ENCODE measurements at places on chromosomes 12 and 14.

GRCh38 chr14:49516286-49516685 lies 69.9 kb downstream of the RPS29 start:
- no peak for DNase-seq

DNA sequence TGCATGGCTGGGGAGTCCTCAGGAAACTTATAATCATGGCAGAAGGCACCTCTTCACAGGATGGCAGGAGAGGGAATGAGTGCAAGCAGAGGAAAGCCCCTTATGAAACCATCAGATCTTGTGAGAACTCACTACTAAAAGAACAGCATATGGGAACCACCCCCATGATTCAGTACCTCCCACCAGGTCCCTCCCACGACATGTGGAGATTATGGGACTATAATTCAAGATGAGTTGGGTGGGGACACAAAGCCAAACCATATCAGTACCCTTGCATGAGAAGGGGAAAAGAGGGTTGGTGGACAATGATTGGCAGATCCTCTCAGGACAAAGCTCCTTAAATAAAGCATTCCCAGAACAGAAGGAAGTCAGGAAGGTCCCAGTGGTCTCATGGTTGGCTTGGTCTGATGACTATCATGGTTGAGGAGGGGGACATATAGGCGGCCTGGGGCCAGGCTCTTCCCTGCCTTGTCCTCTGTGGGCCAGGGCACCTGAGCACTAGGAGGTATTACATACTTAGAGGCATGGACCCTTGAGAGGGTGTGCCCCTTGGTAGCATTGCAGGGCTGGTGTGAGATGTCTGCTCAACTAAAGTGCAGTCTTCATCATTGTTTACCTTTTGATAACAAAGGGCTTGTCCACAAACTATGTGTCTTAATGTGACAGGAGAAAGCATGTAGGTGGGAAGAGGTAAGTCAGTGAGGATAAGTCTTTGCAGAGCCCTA lies 22.2 kb downstream of the HSD17B6 start:
- no peak for DNase-seq

- no peak for DNase-seq
These were observed 1178.0 kb downstream of the VRK1 start for GRCh38 chr14:97975216-97975615.

DNA sequence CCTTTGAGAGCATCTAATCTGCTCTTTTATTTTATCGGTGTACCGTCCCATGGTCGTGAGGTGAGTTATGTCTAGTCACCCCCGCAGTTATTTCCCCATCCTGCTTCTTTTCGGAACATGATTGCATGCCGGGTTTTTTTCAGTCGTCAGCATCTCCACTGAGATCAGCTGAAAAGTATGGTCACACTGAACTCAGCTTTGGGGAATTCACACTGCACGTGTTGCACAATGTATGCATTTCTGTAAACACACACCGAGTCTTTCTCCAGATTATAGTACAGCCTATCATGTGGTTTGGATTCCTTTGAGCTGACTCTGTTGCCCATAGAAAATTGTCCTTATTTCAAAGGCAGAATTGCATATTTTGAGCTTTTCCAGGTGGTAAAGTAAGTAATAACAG lies 24.6 kb downstream of the PLXNC1 start:
- DNase-seq, result peak; percentile 98

DNA sequence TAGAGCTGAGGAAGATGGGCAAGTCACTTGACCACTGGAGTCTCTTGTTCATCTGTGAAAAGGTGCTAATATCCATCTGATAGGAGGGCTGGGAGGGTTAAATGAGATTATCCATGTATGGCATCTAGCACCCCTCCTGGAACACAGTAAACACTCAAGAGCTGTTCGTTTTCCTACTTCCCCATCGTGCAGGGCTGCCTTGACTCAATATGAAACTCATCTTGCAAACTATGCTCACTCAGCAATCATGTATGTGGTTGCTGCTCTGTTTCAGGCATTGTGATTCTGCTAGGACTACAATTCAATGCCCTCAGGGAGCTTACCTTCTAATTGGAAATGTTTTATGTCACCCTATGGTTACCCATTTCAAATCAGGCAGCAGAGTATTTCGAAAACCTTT lies 395.6 kb downstream of the BCAT1 start:
- no peak for DNase-seq

DNA sequence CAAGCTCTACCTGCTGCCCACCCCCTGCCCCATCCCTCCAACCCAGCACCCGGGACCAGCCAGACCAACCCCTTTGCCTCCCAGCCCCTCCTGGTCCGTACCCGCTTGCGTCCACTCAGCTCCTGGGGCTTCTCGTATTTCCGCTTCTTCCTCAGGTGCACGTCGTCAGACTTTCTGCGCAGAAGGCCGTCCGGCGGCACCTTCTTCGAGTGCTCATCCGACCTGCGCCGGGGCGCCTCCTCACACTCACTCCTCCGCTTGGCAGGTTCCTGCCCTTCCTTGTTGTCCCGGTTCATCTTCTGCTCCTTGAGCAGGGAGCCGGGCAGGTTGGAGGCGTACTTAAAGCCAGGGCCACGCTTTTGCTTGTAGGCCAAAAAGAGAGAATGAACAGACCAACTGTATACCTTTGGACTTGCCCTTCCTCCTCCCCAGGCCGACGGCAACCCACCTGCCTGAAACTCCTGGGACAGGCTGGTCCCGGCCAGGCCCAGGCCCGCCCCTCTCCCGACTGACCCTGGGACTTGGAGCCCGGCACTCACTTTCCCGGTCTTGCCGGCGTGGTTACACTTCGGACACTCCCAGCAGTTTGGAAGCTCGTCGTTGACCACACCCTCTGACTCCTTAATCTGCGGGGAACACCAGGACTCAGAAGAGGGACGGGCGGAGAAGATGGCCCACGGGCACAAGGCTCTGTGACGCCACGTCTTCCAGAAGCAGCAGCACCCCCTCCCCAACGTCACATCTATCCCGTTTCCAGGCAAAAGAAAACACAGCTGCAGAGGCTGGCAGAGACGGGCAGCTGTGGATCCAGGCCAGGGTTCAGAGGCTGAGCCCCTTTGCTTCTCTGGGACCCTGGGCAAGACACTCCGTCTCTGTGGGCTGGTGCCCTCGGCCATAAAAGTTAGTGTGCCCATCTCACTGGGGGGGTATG lies 44.3 kb downstream of the RNF34 start:
- DNase-seq, result no peak

DNA sequence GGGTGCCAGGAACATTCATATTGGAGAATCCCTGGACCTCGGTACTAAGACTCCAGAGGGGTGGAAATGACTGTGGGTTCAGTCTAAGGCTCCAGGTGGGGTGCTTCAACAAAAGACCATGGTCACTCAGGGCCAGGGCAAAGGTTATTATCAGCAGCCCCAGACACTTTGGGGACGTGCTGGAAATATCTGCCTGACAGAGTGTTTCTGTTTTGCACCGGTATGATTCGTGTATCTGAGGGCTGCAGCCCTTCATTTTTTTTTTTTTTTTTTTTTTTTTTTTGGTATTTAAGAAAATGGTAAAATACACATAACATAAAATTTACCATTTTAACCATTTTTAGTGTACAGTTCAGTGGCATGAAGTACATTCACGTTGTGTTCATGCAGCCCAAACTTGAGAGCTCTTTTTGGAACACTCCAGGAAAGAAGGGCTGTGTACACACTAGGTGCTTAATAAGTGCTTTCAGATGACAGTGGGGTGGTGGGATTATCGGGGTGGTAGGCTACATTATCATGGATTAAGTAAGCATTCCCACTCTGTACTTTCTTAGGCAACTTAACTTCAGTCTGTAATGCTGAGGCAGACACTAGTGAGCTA lies 120.3 kb downstream of the CHST11 start:
- DNase-seq, result no peak

DNA sequence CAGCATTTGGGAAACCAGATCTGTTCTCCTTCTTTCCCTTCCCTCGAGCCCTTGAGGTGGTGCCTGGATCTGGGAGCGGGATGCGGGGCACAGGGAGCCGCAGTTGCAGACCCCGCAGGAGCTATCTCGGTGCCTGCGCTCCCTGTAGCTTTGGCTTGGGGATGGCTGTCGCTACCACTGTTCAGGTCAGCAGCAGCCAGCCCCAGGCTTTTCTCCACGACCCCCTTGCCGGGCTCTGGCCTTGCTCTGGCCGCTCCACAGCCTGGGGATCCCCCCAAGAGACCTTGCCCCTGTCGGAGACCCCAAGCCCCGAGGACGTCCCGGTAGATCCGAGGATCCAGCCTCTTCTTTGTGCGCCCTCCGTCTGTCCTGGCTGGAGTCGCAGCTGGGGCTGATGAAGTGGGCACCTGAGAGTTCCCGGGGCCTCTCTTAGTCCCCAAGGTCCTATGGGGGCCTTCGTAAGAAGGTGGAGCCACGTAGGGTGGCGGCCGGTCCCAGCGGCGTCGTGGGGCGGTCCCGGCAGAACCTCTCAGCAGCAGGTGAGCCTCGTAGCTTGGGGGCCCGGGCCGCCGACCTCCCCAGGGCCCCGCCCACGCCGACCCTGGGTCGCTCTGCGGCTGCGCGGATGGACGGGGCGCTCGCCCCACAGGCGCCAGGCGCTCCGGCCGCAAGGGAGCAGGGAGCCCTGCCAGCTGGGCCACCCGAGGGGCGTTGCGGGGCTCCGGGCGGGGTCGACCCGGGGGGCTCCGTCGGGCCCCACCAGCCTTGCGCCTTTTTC lies 1.3 kb downstream of the DDN start:
- no peak for DNase-seq

- DNase-seq, result no peak
These were observed 170.0 kb downstream of the PLCZ1 start for GRCh38 chr12:18567787-18568186.

- DNase-seq, result no peak
These were observed 1.3 kb upstream of the KRT8 start for GRCh38 chr12:52906191-52906601.

GRCh38 chr14:95237121-95237957 lies 80.0 kb upstream of the DICER1 start:
- DNase-seq, result no peak

- DNase-seq, result no peak
These were observed 213.1 kb downstream of the CHST11 start for GRCh38 chr12:104669851-104670337.

- no peak for DNase-seq
These were observed 16.6 kb downstream of the SYNDIG1L start for GRCh38 chr14:74409441-74409840.

- peak; percentile 62 for DNase-seq
These were observed 594 bp downstream of the KRAS start for GRCh38 chr12:25249931-25250738.

GRCh38 chr14:79724934-79725717 lies 486.2 kb downstream of the DIO2 start:
- no peak for DNase-seq

- peak; percentile 19 for DNase-seq
These were observed 2.6 kb upstream of the PPP1R1A start for GRCh38 chr12:54590978-54591591.

GRCh38 chr12:6080149-6081045 lies 44.1 kb downstream of the VWF start:
- no peak for DNase-seq

DNA sequence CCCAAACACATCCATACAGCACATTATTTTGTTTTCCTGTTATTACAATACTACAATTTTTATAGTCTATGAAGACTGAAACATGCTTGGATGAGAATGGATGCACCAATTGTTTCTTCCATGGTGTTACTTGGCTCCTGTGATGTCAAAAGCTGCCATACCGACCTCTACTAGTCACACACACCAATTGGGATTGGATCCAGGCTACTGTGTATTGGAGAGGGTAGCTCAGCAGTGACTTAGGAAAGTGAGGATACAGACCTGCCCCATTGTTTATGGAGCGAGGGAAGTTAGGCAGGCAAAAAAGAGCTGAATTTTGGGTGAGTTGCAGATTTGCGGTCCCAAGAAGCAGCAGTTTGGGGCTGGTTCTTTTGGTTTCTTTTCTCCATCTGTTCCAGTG lies 30.8 kb upstream of the AKAP6 start:
- DNase-seq, result no peak

GRCh38 chr14:28744126-28744525 lies 22.5 kb upstream of the FOXG1 start:
- DNase-seq, result no peak

GRCh38 chr12:52434760-52435530 lies 774 bp upstream of the KRT75 start:
- DNase-seq, result no peak

GRCh38 chr12:111111681-111112080 lies 191.3 kb upstream of the MYL2 start:
- no peak for DNase-seq

- no peak for DNase-seq
These were observed 468.8 kb downstream of the BCL11B start for GRCh38 chr14:98803196-98803595.

- DNase-seq, result no peak
These were observed 44.6 kb upstream of the VRK1 start for GRCh38 chr14:96752594-96752993.

DNA sequence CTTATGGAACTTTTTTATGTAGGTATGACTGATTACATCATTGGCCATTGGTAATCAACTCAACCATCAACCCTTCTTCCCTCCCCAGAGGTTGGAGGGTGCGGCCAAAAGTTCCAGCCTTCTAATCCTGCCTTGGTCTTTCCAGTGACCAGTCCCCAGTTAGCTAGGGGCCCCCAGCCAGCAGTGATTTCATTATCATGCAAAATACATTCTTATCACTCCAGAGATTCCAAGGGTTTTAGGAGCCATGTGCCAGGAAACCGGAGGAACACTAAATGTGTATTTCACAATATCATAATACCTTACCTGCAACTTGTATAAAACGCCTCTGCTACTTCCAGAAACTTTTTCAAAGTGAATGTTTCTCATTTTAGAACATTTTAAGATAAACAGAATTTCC lies 181.5 kb upstream of the PELI2 start:
- peak; percentile 34 for DNase-seq

DNA sequence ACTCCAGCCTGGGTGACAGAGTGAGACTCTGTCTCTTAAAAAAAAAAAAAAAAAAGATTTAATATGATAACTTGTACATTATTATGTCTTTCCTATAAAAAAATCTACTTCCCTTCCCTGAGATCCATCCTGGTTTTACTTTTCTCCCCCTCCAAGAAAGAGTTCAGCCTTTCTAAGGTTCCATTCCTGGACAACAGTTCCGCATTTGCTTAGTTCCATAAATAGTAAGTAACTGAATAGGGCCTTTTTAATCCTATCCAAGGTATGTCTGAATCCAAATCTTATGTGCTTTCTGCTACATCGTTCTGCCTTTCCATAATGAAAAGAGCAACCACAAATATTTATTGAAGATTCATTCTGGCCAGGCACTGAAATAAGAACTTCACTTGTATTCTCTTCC lies 187.8 kb downstream of the DACT1 start:
- no peak for DNase-seq
